ENCODE measurements at places on chromosomes 4 and X.

DNA sequence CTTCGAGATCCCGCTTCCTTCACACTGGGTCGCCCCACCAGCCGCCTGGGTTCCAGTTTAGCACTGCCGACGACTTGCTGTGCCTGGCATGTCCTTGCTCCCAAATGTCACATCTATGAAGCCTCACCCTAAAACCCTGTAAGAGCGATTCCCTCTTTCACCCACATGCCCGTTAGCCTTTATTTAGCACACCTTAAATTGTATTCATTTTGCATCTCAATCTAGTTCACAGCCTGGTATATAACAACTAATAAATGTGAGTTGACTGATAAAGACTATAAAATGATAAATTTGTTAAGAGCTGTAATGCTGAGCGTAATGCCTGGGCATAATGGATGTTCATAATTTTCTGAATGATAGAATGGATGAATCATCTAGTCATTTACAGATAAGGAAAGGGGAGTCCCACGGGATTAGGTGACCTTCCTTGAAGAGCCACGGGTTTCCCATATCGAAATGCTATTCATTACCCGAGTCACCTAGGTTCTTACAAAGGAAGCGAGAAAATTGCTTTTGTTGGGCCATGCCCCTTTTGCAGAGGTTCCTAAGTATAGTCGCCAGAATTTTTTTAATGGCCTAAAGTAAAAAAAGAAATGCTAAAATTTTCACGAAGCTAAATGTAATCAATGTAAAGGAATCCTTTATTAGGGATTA is 1.1 kb upstream of the AP1S2 start:
- no peak for DNase-seq

- DNase-seq = no peak
Observed at GRCh38 chr4:17787315-17787714, 5.9 kb upstream of the FAM184B start.

- no peak for DNase-seq
Observed at GRCh38 chr4:76374798-76375197, 46.1 kb downstream of the CCDC158 start.

- DNase-seq = no peak
Observed at GRCh38 chr4:179051206-179051605, 1609.0 kb upstream of the AGA start.

DNA sequence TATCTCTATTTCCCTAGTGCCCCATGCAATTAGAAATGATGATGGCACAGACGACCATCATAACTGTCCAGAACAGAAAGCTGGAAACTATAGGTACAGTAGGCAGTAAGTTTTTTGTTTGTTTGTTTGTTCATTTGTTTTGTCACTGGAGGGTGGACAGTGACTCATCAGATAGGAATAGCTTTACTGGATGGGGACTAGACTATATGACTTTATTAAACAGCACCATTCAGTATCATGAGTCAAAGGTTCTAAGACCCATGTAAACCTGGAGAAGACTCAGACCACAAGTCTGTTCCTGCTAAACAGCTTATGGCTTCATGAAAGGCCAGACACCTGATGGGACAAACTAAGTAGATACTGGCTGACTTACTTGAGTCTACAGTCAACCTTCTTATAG is 38.4 kb downstream of the PLAC1 start:
- DNase-seq = no peak

GRCh38 chr4:13348216-13348615 is 135.9 kb downstream of the RAB28 start:
- no peak for DNase-seq

GRCh38 chr4:31474221-31474620 is 754.1 kb downstream of the PCDH7 start:
- no peak for DNase-seq

Data from HEK293T (cell line).